ENCODE measurements at places on chromosomes 1 and 21.

DNA sequence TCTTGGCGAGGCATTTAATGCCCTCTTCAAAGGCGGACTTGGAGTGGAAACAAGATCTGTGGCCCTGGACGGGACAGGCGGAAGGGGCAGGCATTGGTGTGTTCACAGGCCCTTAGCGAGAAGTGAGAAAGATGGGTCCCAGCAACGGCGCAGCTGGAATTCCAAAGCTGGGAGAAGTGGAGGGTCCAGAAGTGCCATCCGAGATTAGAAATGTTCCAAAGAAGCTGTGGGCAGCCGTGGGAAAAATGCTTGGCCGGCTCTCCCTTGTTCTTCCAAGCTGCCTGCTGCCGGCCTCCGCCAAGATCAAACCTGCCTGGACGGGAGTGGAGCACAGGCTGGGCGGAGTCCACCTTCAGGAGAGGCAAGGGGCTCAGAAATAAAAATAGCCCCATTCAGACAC lies 69.4 kb upstream of the ACTRT2 start:
- DNase-seq: no peak

DNA sequence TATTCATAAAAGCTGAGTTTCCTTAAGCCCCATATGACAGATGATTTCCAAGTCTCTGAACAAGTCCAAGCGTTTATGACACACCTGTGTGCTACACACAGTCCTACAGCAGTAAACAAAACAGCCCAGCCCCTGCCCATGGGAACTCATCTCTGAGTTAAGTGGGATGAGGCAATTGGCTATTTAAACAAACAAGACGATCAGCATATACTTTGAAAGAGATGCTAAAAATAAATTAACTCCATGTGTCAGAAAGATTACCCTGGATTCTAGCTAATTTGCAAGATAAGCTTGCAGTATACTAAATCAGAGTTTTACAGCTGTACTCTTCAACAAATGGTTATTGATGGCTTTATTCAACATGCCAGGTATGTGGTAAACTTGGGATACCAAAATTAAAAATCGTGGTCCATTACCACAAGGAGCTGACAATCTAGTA lies 7.0 kb downstream of the PSMG1 start:
- DNase-seq: no peak

- peak; percentile 39 for DNase-seq
These were observed 285.3 kb downstream of the CAMTA1 start for GRCh38 chr1:7070389-7071029.

DNA sequence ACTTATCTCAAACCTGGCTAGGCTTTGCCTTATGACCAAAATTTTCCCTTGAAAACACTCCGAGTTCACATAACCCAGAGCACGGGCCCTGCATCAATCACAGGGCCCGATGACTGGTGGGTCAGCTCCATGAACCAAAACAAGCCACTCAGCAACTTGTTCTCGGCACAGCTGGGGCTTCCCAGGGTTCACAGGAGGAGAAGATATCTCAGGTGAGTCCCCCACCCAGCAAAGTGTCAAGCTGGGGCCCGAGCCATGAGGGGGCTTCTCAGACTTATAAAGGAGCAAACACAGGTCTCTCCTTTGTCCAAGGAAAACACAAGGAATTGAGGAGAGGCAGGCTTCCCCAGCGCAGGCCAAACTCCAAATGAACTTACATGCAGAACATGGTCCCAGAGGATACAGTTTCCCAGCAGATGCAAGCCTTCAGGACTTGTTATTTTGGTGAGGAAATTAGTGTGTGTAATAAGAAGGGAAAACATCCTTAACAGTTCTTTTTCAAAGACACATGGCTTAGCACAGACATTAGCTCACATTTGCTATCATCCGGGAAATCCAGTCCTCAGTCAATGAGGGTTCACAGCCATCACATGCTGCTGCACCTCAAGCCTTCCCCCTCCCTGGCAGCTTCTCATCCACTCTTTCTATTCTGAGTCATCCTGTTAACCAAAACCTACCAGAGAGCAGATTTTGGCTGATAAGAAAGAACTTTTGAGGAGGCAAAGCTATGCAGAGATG lies 98.1 kb upstream of the NFIA start:
- no peak for DNase-seq

GRCh38 chr21:45994086-45994661 lies 12.6 kb downstream of the COL6A1 start:
- peak; percentile 19 for DNase-seq

- DNase-seq: no peak
These were observed 337.1 kb upstream of the KAZN start for GRCh38 chr1:14261395-14261794.

DNA sequence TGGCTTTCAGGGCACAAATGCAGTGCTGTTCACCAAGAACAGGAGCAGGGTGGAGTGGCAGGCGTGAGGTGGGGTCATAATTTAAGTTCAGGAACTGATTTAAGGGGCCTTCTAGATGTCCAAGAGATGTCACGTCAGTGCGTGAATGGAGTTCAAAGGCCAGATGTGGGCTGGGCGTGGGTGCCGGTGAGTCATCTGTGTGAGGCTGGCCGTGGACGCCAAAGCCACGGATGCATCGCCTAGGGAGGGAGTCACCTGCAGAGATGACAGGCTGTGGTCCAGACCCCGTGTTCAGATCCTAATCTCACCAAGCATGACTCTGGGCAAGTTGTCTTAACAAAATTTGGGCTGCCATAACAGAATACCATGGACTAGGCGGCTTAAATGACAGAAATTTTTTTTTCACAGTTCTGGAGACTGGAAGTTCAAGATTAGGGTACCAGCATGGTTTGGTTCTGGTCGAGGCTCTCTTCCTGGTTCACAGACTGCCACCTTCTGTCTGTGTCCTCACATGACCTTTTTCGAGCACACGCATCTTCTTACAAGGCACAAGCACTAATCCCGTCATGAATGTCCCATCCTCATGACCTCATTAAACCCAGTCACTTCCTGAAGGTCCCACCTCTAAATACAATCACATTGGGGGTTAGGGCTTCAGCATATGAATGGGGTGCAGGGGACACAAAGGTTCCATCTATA lies 109.6 kb downstream of the PRDM2 start:
- no peak for DNase-seq

GRCh38 chr1:8202182-8202905 lies 115.6 kb upstream of the SLC45A1 start:
- DNase-seq: no peak

DNA sequence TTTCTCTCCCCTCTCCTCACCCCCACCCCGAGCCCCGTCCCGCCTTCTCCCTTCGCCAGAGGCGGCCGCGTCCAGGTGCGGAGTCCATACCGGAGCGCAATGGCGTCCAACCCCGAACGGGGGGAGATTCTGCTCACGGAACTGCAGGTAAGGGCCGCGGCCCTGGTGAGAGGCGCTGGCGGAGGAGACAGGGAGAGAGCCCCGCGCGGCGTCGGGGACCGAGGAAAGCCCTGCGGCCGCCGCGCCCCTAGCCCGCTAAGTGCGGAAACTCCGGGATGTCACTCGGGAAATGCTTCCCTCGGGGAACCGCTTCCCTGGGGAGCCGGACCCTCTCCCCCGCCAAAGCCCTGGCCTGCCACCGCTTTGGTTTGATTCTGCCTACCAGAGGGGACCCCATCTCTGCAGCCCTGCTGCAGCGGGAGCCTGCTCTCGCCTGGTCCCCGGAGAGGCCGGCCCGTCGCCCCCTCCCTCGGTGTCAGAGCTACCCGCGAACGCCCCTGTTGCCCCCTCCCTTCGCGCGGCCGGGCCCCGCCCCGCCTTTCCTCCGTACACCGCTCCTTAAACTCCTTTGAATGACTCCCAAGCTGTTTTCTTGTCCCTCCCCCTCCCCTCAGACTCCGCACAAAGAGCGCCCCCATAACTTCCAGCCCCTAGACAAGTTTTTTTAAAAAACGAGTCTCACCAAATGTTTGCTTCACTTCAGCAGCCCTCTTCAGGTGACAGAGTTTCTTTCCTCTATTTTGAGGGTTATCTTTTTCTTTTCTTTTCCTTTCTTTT lies 597 bp downstream of the PKN2 start:
- peak; percentile 70 for DNase-seq

DNA sequence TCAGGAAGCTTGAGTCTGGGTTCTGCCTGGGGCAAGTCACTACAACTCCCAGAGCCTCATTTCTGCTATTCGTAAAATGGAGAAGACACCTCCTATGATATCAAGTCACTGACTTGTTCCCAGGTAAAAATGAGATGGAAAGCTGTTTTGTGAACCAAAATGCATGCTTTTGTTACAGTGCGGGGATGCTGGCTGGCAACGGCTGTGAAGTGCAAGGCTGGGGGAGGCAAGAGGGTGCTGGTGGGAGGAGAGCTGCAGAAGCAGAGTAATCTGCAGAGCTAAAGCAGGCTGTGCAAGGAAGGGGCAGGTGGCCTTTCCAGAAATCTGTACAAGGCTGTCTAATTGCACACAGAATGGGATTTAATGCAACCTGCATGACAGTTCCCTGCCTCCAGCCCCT lies 150.9 kb downstream of the CNIH3 start:
- DNase-seq: no peak

GRCh38 chr1:205329719-205330118 lies 8.2 kb upstream of the NUAK2 start:
- DNase-seq: no peak

DNA sequence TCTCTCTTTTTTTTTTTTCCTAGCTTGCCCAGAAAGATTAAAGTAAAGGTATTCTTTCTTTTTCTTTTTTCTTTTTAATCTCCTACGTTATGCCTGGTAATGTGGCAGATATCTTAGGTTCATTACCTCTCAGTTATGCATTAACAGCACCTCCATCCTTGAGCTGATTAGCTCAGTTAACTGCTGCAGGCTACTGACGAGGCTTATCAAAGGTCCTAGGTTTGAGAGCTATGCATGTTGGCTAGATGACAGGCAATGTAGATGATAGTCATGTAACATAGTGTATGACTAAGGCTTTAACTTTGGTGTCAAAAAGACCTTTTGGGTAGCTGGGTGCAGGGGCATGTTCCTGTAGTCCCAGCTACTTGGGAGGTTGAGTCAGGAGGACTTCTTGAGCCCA lies 53.7 kb upstream of the CACYBP start:
- no peak for DNase-seq

GRCh38 chr1:57060451-57060850 lies 94.6 kb upstream of the C8B start:
- no peak for DNase-seq

- DNase-seq: no peak
These were observed 5.6 kb downstream of the TMEM167B start for GRCh38 chr1:109096120-109096519.

- DNase-seq: no peak
These were observed 866.2 kb downstream of the LRRIQ3 start for GRCh38 chr1:73331726-73332125.

Measured in upper lobe of left lung (tissue), 6 donors.